ENCODE measurements at places on chromosomes 6 and 20.

DNA sequence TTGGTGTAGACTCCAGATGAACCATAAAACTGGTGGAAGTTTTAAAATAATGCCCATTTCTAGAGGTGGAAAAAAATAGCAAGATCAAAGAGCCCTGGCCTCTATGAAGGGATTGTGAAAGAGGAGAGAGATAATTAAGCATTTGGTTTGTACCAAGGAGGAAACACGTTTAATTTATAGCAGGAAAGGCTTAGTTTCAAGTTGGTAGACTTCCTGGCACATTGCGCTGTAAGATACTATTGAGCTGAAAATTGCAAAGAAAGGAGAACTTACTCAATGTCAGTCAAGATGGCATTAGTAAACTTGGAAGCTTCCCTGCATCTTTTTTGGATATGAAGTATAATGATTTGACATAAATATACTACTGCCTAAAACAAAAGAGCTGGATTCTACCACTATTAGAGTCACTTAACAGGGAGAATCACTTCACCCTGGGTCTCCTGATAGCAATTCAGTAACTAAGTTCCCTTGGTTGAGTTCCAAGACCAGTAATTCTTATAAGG is 24.4 kb downstream of the MARCKS start:
- no peak for DNase-seq

DNA sequence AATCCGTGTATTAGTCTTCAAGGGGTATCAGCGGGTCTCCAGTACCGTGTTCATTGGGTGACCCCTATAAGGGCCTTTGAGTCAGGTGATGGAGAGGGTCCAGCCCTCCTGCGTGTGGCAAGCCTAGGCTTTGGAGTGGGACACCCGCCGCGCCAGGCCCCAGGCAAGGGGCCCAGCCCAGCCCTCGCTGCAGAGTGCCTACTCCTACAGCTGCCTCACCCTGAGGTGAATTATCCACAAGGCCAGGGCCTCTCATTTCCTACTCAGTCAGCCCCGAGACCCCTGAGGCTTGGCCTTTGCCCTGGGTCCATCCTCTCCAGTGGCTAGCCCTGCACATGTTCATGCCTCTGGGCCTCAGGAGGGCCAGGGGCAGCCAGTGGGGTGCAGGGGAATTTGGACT is 45.1 kb downstream of the TMEM242 start:
- no peak for DNase-seq

GRCh38 chr6:69164564-69165229 is 529.6 kb downstream of the ADGRB3 start:
- peak; percentile 8 for DNase-seq

DNA sequence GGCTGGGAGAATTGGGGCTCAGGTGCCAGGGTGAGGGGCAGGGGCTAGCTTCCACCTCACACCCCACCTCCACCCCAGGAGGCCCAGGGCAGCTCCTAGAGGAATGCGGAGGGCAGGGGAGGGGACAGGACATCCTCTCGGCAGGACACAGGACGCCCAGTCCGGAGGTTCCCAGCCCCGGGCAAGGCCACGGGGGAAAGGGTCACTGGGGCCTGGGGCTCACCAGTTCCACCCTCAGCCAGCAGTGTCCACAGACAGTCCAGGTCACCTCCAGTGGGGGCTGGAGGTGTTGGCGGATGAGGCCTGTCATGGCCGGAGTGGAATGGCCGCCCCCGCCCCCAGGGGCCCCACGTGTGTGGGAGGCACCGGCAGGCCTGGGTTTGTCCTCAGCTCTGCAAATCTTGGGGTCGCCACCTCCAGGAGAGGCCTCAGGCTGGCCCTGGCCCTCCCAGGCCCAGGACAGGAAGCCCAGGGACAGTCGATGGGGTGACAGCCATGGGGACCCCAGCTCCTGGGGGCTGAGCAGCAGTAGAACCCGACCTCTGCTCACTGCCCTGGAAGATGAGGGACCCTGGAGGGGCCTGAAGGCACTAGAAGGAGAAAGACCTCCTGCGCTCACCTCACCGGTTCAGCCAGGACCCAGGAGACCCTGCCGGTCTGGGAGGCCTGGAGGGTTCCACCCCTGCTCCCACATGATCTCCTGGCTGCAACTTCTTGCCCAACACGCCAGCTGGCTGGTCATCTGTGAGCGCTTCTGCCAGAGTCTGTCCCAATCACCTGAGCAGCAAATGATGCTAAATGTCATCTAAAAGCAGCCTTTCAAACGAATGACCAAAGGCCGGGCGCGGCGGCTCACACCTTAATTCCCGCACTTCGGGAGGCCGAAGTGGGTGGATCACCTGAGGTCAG is 13.0 kb upstream of the ABHD16B start:
- no peak for DNase-seq

GRCh38 chr20:40280616-40281015 is 408.4 kb downstream of the MAFB start:
- no peak for DNase-seq

- DNase-seq: no peak
Observed at GRCh38 chr6:133809406-133809805, 79.5 kb upstream of the TCF21 start.

DNA sequence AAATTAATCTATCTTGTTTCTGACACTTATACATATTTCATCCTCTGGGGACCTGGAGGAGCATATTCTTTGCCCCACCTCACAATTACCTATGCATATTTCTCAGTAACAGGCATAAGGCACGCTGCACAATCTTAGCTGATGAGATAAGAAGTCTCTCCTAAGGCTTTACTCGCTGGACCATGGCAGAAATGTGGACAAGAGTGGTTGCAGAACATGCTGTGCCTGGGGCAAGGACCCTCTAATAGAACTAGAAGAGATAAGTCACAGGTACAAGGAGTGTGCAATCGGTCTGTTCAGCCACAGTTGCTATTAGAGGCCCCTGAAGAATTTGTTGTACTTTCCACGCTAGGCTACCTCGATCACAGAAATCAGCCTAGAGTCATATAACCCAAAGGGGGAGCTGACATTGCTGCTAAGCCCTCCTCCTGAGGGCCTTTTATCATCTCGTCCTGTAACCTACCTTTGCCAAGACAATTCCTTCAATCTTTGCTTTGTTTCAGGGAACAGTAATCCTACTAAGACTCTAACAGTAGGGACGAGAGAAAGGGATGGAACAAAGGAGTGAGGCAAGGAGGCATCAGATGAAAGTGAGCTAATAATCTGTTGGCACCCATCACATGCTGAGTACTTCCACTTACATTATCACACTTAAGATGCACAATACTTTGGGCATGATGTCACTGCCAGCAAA is 16.1 kb upstream of the DEFB129 start:
- no peak for DNase-seq

DNA sequence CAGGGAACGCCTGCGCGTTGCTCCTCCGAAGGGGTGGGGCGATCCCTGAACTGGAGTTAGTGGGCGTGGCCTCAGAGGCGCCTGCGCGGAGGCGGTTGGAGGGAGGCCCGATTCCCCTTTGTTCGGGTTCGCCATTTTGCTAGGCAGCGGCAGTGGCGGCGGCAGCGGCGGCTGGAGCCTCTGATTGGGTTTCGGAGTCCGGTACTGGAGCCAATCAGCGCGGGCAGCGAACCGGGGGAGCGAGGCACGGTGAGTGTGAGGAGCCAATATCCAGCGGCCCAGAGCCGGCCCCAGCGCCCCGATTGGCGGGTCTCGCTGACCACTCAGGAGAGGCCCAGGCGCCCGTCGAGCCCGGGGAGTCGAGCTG is at the start of gene NFYA:
TSS of gene NFYA (plus strand) at position 139 of the 367 bp plus-strand sequence. CDS start 6,116 bp downstream, outside the sequence.
- peak; percentile 99 for DNase-seq

GRCh38 chr20:43535370-43536004 is 23.3 kb upstream of the SGK2 start:
- DNase-seq: no peak

DNA sequence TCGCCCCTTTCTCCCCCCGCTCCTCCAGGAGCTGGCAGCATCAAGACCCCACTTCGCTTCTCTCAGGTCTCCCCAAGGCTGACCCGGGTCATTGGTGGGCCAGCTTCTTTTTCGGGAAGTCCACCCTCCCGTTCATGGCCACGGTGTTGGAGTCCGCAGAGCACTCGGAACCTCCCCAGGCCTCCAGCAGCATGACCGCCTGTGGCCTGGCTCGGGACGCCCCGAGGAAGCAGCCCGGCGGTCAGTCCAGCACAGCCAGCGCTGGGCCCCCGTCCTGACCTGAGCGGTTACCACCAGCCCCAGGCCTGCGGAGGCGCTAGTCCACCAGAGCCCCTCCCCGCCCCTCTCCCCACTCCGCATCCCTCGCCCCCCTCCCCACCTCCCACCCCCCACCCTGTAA is 1.0 kb downstream of the PPDPF start:
- DNase-seq: no peak

DNA sequence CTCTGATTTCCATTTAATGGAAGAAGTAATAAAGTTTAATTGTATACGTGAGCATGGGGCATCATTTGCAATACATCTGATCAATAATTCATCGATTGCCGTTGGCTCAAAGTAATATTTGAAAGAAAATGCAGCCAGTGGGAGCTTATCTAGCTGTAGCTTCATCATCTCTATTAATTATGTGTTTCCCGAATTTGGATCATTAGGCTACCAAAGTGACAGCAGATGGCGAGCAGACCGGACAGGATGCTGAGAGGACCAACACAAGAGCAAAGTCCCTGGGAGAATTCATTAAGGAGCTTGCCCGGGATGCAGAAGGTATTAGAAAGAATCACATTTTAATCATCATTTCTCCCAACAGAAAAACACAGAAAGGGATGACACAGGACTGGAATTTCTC is 327.1 kb downstream of the ARHGAP18 start:
- no peak for DNase-seq

DNA sequence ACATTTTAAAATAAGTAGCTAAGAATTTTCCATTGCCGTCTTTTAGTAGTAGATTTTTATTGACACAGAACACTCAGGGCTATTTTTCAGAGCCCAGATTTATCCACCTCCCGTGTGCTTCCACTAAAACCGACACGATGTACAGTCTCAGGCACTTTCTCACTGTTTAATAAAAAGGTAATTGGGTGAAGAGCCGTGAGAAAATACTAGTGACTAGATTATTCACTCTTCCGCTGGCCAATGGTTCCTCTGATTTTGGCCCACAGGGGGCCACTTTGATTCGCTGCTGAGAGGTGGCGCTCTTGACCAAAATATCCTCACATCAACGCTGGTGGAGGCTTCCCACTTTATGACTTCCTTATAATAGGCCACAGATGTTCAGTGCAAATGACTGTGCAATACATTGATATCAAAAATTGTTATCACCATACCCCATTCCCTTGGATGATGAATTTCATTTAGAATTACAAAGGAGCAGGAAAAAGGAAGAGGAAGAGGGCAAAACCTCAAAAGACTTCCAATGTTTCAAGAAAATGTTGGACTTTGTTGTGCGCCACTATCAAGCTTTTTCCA is 12.3 kb upstream of the HDDC2 start:
- peak; percentile 58 for DNase-seq

- DNase-seq: no peak
Observed at GRCh38 chr20:24465730-24466129, 3.7 kb upstream of the SYNDIG1 start.

GRCh38 chr6:150363733-150364132 is 5.1 kb upstream of the IYD start:
- DNase-seq: no peak

GRCh38 chr6:142926494-142927270 is 18.3 kb downstream of the HIVEP2 start:
- peak; percentile 61 for DNase-seq

GRCh38 chr20:11651647-11652046 is 266.0 kb upstream of the BTBD3 start:
- DNase-seq: no peak

DNA sequence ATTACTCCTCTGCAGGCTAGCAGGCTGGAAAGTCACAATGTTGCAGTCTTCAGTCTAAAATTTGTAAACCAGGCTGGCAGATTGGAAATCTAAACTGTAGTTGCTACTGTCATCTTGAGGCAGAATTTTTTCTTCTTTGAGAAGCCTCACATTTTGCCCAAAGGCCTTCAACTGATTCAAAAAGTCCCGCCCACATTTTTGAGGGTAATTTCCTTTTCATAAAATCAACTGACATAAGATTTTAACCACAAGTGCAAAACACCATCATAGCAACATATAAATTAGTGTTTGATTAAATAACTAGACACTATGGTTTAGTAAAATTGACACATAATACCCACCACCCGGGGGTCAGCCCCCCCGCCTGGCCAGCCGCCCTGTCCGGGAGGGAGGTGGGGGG is 28.4 kb downstream of the HLA-C start:
- no peak for DNase-seq

GRCh38 chr6:140175486-140175885 is 801.0 kb upstream of the CITED2 start:
- DNase-seq: no peak

- DNase-seq: no peak
Observed at GRCh38 chr6:155121699-155122098, 126.6 kb downstream of the TIAM2 start.

- DNase-seq: peak; percentile 99
Observed at GRCh38 chr20:35768731-35769664, 2.8 kb upstream of the PHF20 start.

DNA sequence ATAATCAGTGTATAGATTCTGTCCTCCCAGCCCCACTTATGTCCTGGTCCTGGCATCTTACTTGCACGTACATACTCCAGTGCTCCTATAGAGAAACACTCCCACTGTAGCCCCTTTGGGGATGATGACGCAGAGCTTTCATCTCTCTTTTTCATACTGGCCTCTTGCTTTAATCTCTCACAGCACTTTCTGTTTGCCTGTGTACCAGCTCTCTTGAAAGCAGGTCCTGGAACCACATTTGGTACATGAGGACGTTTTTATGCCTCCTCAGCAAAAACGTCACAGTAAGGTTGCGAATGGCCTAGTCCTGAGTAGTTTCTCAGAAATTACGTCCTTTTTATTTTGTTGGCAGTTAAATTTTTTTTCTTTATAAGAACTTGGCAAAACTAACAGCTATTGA is 10.8 kb downstream of the L3MBTL3 start:
- DNase-seq: no peak

GRCh38 chr6:151288712-151289398 is 49.1 kb downstream of the AKAP12 start:
- DNase-seq: no peak

GRCh38 chr6:159095616-159096015 is 50.8 kb upstream of the TAGAP start:
- DNase-seq: no peak

DNA sequence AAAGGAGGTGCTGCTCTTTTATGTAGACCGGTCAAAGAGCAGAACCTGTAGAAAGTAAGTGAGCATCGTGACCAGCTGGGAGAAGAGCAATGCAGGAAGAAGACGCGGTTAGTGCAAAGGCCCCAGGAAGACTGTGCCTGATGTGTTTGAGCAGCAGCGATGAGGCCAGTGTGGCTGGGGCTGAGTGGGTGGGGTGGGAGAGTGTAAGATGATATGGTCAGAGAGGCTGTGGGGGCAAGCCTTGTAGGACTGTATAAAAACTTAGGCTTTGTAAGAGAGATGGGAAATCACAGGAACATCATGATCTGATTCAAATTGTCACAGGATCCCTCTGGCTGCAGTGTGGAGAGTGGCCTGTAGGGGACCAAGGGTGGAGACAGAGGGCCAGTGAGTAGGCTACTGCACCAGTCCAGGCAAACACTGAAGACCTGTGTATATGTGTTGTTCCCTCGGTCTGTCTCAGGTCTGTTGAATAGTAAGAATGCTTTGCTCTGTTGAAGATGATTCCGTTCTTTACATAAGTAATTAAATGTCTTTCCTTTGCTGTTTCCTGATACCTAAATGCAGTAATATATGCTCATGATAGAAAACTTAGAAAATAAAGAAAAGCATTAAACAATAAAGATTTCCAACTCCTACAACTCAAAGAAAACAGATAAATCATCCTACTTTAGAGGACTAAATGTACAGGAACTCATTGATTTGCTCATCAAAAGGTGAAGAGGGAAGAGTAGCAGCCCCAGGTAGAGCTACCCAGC is 23.6 kb upstream of the WFDC2 start:
- DNase-seq: peak; percentile 84
